ENCODE measurements at places on chromosomes 5 and 9.

GRCh38 chr9:72232778-72233177 is 83.5 kb downstream of the GDA start:
- DNase-seq, result no peak

GRCh38 chr9:20209391-20210340 is 412.6 kb downstream of the MLLT3 start:
- DNase-seq, result no peak

- no peak for DNase-seq
Measured at GRCh38 chr5:124812771-124813358, 66.4 kb upstream of the ZNF608 start.

GRCh38 chr5:160339406-160340130 is 27.2 kb upstream of the CCNJL start:
- no peak for DNase-seq

Data from B cell (primary cell).